ENCODE measurements at places on chromosomes 3 and 15.
A peak's percentile ranks its signal among the peaks of the same experiment; 100 is the strongest.

- DNase-seq, result no peak
These were observed 15.4 kb upstream of the PRKAR2A start for GRCh38 chr3:48863122-48863521.

- DNase-seq, result no peak
These were observed 26.9 kb downstream of the GYG1 start for GRCh38 chr3:149018247-149018646.

GRCh38 chr3:168865022-168865551, 769.4 kb upstream of the GOLIM4 start:
- DNase-seq, result no peak

GRCh38 chr3:139797724-139798343, 120.1 kb upstream of the NMNAT3 start:
- peak; percentile 33 for DNase-seq

GRCh38 chr3:171781711-171782127, 28.6 kb downstream of the PLD1 start:
- DNase-seq, result no peak

DNA sequence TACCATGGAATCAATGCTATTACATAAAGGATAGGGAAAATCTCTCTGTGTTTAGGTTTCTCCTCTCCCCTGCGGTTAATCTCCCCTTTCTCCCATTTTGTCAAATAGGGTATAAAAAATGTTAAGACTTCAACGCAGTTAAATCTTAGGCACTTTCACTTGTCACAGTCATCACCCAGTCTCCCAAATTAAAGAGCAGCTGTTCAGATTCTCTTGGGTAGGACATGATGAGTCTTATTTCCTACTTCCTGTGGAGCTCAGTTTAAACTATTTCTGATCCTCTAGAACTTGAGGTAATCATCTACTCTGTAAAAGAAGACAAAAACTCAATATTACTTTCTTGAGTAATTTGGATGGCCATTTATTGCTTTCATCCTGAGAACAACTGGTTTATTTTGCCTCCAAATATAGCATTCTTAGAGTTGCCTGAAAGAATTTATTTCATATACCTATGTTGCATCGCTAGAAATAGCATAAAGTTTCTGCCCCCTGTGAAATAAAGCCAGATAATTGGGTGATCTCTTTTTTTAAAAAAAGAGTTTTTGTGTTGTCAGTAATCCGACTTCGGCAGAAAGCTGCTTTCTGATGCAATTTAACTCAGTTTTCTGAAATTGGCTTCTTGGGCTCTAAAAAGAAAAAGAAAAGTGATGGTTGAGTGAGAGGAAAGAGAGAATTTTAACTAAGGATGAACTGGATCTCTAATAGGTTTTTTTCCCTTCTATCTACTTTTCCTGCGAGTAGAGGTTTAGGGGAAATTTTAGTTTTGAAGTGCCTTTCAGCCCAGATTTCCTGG, 20.7 kb downstream of the RAP2B start:
- no peak for DNase-seq

- DNase-seq, result no peak
These were observed 515.0 kb downstream of the FGF12 start for GRCh38 chr3:192212335-192212734.

DNA sequence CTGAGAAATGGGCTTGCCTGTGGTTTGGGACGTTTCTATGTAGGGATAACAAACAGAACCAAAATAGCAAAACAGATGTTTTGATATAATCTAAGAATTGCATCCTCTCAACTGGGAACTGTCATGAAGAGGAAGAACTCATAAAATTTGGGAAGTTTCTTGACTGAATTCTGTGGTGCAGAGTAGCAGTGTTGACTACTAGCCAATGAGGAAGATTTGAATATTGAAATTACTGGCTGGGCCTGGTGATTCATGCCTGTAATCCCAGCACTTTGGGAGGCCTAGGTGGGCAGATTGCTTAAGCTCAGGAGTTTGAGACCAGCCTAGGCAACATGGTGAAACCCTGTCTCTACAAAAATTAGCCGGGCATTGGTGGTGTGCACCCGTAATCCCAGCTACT, 42.2 kb downstream of the ZNF609 start:
- no peak for DNase-seq

GRCh38 chr3:186789554-186790260, 6.3 kb downstream of the EIF4A2 start:
- DNase-seq, result no peak

DNA sequence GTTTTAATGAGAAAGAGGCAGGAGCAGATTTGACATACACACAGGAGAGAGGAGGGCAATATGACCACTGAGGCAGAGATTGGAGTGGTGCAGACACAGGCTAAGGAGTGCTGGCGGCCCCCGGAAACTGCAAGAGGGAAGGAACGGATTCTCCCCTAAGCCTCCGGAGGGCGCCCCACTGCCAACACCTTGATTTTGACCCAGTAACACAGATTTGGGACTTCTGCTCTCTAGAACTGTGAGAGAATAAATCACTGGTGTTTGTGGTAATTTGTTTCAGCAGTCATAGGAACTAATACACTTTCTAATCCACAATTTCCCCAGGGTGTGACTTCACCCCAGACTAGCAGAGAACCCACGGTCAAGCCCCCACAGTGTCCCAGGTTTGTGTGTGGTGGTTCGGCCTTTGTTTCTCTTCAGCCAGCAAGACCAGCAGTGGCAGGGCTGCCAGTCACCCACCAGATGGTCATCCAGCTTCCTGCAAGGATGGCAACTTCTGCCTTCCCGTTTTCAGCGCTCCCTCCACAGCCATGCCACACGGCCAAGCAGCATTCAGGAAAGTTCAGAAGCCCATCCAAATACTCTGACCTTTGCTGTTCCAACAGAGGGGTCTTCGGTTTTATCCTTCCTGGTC, 23.6 kb upstream of the TSPAN3 start:
- peak; percentile 21 for DNase-seq

DNA sequence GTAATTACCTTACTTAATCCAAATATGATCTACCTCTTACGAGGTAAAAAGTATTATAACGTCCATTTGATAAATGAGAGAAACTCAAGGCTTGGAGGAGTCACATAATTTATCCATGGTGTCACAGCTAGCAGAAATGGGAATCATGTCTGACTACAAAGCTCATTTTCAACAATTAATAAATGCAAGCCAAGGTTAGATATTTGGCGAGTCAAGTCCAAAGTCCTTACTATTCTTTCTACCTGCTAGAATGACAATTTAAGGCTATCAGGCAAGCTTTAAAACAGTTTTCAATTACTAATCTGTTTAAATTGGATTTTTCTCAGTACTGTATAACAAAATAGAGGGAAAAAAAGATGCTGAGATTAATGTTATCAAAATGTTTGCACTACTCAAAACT, 68.6 kb downstream of the DLG1 start:
- DNase-seq, result no peak

DNA sequence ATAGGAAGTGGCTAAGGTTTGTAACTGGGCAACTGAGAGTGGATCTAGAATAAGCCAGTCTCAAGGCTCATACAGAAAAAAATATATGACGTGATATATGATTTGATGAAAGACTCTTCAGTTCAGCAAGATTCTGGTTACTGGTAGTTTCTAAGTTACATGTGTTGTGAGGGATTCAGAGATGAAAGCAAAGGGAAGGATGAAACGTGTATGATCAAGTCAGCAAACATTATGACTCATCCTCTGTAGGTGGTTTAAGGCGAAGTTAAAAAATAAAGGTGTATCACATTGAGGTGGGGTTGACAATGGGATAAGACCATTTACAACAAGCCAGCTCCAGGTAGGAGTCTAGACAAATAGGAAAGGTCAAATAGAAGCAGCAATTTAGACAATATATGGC, 16.2 kb downstream of the TERC start:
- DNase-seq, result no peak

DNA sequence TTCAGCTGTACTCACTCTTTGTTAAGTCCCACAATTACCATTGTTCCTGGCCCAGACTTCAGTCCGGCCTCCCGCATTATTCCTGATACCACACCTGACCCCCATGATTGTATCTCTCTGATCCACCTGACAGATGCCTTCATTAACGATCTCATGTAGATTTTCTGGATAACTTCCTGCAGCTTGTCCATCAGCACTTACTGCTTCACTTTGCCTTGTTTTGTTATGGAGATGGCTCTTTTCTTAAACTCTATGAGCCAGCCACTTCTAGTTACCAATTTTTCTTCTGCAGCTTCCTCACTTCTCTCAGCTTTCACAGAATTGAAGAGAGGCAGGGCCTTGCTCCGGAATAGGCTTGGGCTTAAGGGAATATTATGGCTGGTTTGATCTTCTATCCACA, 1044.2 kb downstream of the PLOD2 start:
- DNase-seq, result no peak

- DNase-seq, result no peak
These were observed 24.5 kb downstream of the MEGF11 start for GRCh38 chr15:66228807-66229735.

DNA sequence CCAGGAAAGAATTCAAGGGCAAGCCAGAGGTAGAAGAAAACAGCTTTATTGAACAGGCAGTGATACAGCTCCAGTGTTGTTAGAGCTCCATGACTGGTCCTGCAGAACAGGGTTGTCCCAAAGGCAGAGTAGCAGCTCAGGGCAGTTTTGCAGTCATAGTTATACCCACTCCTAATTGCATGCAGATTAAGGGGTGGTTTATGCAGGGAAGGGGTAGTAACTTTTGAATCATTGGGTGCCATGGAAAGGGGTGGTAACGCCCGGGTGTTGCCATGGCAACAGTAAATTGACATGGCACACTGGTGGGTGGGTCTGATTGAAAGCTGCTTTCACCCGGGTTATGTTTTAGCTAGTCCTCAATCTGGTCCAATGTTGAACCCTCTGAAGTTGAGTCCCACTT, 9.7 kb upstream of the RAB6B start:
- DNase-seq, result no peak

DNA sequence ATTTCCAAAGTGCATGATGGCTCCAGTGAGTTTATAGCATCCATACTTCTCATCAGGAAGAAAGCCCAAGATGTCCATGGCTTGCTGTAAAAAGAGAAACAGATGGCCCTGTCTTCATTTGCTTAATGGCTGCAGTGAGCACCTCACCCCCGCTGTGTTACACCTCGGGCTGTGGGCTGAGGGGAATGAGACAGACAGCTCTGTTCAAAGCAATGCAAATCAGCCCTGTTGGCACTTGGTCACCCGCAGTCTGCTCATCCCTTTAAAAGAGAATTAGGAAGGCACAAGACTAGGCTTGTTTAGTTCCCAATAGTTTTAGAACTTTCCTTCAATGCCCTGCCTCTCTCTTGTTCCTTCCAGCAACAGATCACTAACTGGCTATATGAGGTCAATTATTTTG, 25.2 kb downstream of the MYH15 start:
- no peak for DNase-seq

GRCh38 chr15:68783226-68784058, 37.3 kb downstream of the ANP32A start:
- peak; percentile 63 for DNase-seq

DNA sequence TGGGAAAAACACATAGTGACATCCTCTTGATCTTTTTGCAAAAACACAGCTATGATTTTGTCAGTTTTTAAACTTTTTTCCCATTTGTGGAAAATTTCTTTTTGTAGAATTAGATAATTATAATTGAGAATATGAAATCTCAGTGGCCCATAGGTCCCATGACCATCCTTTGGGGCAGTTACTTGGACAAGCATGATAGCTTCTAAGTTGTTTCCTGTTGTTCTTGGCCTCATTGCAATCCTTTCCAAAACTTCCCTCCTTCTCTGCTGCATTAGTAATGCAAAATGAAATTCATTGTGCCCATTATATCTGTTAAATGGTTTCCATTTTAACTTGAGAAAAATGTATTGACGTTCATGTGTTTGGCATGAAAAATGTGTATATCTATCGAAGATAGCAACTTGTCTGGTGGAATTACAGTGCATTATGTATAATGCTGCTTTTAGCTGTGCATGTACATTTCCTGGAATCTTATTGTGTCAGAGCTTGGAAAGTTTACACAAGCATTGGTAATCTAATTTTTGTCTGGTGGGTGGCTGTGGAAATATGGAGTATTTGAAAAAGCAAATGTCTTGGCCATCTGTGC, 70.0 kb downstream of the MDFIC2 start:
- no peak for DNase-seq

DNA sequence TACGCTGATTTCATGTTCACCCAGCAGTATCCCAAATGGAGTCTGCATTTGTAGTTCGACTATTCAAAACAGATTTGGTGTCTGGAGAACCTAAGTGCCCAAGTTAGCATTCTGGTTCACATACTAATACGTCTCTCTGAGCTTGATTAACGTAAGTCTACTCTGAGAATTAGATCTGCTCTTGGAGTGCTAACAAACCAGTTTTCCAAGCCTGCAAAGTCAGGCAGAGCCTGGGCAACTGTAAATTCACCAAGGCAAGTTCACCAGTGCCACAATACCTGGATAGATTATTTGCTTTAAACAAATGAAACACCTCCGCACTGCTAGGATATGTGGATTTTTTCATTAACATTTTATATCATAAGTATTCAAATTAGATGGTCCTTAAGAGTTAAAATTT, 912.6 kb downstream of the ROBO1 start:
- no peak for DNase-seq

DNA sequence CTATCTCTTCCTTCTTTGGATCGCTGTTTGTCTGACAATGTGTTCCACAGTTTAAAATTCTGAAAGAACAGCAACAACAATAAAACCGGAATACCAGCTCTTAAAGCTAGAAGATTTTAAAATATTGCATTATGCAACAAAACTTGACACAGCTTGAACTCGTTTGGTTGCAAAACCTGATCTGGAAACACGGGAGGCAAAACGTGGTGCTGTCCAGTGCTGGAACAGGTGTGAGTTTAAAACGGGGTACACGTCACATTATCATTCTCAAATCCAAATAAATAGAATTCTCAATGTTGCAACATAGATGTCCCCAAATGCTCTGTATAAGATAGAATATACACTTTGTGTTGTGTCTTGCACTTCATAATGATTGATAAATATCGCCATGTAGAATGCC, 110.9 kb upstream of the LYSMD4 start:
- no peak for DNase-seq

- DNase-seq, result no peak
These were observed 172.8 kb upstream of the UBE3A start for GRCh38 chr15:25611603-25612002.

- DNase-seq, result no peak
These were observed 4.7 kb upstream of the CEP97 start for GRCh38 chr3:101719604-101720185.

GRCh38 chr3:12486916-12487315, 2.6 kb downstream of the TSEN2 start:
- no peak for DNase-seq

DNA sequence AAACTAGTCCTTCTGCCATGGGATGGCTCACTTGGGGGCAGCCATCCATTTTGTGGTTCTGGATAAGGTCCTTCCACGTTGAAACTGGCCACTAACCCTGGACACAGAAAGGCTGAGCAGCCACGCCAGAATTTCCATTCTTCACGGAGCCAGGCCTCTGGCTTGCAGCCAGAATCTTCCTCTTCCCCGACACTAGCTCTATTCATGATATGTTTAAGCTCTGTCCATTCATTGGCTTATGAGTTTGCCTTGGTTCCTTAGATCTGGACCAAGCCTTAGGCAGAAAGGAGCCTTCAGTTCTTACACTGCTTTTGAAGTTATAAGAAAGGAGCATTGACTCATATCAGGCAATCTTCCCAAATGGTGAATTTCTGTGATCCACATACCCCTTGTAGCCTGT, 288.4 kb upstream of the GOLGA6L4 start:
- DNase-seq, result no peak

- DNase-seq, result no peak
These were observed 235.8 kb upstream of the TMCO5A start for GRCh38 chr15:37698679-37699078.
